Right ventricle myocardium inferior (tissue), 1 donor: ENCODE measurements at places on chromosomes 1 and 21. TPM values are rescaled to one million over a fixed set of nuclear protein-coding genes. Genes with fewer than 3 reads are reported as not detected.

SIK1 gene
- total RNA-seq = 4.6 TPM

GRCh38 chr1:117567976-117568375, 37.9 kb upstream of the TENT5C start:
- no peak for DNase-seq

- DNase-seq = no peak
Observed at GRCh38 chr1:14713077-14713476, 114.6 kb downstream of the KAZN start.

- DNase-seq = no peak
Observed at GRCh38 chr1:246681900-246682895, 42.0 kb upstream of the SCCPDH start.

DNA sequence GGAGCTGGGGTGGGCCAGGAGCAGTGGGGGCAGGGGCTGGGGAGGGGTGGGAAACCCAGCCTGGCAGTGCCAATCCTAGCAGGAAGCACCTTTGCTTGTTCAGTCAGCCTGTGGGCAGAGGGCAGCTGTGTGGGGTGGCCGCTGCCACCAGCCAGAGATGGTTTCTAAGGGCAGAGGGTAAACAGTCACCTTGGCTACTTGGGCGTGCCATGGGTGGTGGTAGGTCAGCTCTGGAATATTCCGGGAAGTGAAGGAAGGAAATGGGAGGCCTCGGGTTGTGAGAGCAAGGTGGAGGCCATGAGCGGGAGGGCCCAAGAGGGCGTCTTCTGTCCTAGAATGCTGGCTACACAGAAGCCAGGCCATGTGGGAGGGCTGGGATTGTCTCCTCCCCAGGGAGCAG, 20.7 kb upstream of the WNT4 start:
- DNase-seq = no peak

DNA sequence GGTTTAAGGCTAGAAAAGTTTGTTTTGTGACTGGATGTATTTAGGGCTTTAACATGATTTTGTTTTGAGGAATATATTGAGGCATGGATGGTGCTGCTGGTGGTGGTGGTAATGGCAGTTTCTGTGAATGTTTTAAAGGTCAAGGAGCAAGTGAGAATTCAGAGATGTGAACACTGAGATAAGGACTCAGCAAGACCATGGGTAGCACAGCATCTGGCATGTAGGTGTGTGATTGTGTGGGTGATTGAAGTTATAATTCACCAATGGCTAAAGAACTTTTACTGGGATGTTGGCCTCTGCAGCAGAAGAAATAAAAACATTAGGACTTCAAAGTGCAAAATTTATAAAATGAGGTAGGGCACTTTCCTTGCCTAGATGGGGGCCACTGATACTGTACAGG, 65.9 kb downstream of the MACF1 start:
- DNase-seq = no peak
